Kidney glomerular epithelial cell (primary cell): ENCODE measurements at places on chromosomes 4 and X.

DNA sequence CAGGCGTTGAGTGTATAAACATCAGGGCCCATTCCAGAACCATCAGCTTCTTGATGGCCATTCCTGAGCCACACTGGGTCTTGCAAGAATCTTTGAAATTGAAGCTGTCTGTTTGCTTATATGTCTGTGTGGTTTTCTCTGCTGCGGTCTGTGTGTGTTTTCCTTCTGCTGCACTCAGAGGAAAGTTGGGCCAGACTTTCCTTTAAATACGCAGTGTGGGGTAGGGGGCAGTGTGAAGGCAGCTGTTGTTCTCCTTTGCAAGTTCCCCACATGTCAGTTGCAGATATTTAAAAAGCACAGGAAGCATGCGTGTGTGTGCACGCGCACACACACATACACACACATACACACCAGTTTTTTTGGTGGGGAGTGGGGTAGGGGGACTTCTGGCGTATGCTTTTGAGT, 32.1 kb downstream of the CCKAR start:
- DNase-seq: no peak

- DNase-seq: no peak
These were observed 813.7 kb downstream of the DMD start for GRCh38 chrX:32397562-32398216.

DNA sequence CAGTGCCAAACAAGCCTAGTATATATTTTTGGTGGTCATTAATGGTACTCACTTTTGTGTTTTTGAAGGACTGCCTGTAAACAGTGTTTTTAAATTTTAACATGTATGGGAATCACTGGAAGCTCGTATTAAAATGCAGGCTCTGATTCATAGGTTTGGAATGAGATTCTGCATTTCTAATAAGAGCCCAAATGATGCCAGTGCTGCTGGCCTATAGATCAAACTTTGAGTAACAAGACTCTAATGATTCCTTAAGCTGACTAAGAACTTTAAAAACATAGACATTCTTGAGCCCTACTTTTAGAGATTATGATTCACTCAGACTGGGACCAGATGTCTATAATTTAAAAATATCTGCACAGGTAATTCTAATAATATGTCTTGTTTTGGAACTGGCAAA, 823.2 kb upstream of the LCORL start:
- no peak for DNase-seq

GRCh38 chr4:55485821-55486220, 60.9 kb downstream of the CLOCK start:
- DNase-seq: no peak

GRCh38 chr4:127748957-127749356, 18.8 kb downstream of the SLC25A31 start:
- DNase-seq: no peak

DNA sequence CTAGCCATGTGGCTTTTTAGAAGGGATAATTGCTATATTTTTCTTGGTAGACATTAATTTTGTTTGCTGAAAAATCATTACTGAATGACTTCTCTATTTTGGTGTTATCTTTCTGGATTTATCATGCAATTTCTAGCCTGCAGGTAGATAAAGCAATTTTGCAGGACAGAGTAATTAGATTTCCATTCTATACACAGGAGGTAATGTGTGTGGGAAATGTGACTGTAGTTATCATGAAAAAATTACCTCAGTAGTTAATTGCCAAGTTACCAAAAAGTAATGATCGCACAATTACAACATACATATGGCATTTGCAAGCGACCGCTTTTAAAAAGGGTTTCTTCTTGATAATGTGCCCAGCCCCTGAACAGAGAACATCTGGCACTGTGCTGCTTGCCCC, 66.1 kb downstream of the KIT start:
- no peak for DNase-seq

- DNase-seq: peak; percentile 7
These were observed 446.9 kb downstream of the TMA16 start for GRCh38 chr4:163941221-163941905.

DNA sequence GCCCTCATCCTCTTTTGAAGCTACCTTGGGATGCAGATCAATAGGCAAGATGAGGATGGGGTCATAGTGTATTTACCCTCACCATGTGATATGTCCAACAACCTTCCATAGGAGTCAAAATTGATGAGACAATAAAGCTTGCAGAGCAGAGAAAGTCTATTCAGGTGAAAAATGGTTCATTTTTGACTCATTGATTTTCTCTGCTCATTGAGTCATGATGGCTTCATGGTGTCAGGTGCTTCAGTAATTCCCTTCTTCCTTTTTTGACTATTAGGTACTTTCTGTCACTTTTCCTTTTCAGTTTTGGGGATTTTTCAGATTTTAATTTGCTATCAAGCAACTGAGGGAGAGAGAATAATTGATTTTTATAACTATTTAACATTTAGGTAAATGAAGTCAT, 55.9 kb upstream of the IL2 start:
- DNase-seq: no peak

- DNase-seq: no peak
These were observed 371.3 kb downstream of the BMPR1B start for GRCh38 chr4:95129031-95129430.

- no peak for DNase-seq
These were observed 424.3 kb downstream of the SLITRK2 start for GRCh38 chrX:146241902-146242301.
